Activated CD4-positive, alpha-beta T cell treated with anti-CD3 and anti-CD28 coated beads, Interleukin-2, amount 50 U/mL, for 48 hours (primary cell): ENCODE measurements at places on chromosomes 13 and 19.

GRCh38 chr13:51678420-51678819, 94.2 kb downstream of the WDFY2 start:
- DNase-seq: no peak

GRCh38 chr13:100409132-100409531, 179.5 kb downstream of the GGACT start:
- DNase-seq: no peak

- DNase-seq: no peak
These were observed 2613.9 kb upstream of the PCDH20 start for GRCh38 chr13:64029343-64030093.

DNA sequence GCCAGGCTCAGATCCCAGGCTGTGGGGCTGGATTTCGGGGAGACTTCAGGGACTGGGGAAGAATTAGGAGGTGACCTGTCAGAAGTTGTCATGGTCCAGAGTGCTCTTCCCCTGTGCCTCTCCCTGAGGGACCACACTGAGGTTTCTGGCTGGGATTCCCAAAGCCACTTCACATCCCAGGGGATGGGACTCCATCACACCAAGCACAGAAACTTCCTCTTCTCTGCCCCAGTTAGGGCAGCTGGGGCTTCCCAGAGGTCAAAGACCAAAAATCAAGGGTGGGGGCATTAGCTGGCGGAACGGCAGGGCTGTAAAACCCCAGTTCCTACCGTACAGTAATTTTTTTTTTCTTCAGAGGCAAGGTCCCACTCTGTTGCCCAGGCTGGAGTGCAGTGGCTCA, 7.4 kb downstream of the FCER2 start:
- no peak for DNase-seq
